ENCODE measurements at places on chromosomes 13 and 19.

GRCh38 chr13:42494157-42494556 is 79.8 kb upstream of the TNFSF11 start:
- no peak for DNase-seq

DNA sequence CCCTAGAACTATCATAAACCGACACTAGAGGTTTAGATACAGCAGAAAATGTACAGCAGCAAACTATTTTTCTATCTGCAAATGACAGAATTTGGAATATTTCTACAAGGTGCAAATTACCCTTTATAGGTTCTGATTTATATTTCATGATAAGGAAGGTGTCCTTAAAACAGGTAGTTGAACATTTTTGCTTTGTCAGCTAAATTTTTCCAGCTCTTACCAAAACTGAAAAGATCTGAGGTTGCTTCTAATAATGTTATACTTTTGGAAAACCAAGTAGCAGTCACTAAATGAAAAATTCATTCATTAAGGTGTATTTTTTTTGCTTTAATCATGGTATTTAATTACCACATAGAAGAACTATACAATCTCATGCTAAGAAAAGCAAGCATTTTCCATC is 9.0 kb downstream of the SHISA2 start:
- DNase-seq = no peak

DNA sequence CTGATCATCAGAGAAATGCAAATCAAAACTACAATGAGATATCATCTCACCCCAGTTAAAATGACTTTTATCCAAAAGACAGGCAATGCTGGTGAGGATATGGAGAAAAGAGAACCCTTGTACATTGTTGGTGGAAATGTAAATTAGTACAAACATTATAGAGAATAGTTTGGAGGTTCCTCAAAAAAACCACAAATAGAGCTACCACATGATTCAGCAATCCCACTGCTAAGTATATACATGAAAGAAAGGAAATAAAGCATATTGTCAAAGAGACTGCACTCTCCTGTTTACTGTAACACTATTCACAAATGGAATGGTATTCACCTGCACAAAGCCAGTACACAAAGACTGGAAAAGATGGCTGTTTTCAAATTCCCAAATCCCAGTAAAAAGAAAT is 1233.7 kb downstream of the PCDH17 start:
- no peak for DNase-seq

DNA sequence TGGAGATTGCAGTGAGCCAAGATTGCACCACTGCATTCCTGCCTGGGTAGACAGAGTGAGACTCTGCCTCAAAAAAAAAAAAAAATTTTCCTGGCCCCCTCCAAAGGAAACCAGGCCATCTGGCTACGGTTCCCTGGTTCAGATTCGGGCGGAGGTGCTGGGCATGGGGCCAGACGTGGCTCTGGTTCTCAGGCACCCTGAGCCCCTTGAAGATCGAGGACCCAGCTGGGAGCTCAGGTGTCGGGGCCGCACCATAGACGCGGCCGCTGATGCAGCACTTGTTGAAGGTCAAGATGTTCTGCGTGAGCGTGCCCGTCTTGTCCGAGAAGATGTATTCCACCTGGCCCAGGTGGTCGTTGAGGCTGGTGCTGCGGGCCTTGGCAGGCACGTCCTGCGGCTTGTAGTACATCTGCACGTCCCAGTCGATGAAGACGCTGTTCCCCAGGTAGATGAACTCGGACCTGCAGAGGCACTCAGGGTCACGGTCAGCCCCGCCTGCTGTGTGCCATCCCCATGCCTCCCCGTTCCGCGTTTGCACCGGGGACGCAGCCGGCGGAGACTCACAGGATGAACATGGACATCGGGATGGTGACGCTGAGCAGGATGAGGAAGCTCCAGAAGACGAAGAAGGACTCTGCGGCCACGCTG is 12.3 kb downstream of the ATP8B3 start:
- DNase-seq = no peak

GRCh38 chr13:40342461-40342860 is 324.0 kb downstream of the FOXO1 start:
- no peak for DNase-seq

DNA sequence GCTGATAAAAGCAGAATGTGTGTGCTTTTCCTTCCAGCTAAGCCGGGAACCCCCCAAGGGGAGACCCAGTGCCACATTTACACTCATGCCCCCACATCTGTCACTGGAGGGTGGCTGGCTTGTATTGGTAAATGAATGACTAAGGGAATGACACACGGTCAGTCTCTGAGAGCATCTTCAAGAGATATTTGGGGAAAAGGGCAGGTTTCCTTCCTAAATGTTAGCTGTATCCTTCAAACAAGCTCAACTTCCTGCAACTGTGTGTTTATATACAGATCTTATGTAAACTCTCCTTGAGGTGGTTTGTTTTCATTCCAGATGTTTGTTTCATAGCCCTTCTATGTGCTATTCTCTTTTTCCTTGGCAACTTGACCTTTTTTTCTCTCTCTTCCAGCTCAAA is 192.6 kb downstream of the COL4A1 start:
- no peak for DNase-seq

DNA sequence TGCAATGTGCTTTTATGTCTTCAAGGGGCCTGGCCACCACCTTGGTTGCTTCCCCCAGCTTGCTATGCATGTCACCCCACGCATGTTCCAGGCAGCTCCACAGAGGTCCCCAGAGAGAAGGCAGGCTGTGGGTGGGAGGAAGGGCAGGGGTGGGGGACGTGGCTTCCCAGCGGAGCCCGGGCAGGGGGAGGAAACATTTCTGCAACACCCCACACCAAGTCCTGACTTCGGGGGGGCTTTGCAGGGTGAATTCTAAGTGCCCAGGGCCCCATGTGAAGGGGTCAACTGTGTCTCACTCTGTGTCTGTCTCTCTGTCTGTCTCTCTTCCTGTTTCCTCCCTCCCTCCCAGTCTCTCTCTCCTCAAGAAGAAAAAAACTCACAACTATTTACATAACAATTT is 39.6 kb downstream of the LTBP4 start:
- no peak for DNase-seq

DNA sequence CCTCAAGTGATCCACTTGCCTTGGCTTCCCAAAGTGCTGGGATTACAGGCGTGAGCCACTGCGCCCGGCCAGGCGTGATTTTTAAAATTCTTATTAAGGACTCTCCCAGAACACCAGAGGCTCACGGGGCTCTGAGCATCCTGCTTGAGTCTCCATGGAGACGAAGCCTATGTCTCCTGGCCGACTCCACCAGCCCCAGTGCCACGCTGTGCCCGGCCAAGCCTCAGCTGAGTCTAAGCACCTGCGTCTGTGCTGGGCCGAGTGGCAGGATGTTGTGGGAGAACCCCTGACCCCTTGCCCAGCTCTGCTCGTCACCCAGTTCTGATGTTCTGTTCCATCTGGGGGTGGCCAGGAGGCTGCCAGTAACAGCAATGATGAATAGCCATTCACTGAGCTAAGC is 3.9 kb upstream of the CELF5 start:
- DNase-seq = no peak

GRCh38 chr19:1073956-1074517 is 7.1 kb downstream of the ARHGAP45 start:
- no peak for DNase-seq

GRCh38 chr19:47832723-47833122 is 11.0 kb downstream of the CRX start:
- DNase-seq = no peak

- no peak for DNase-seq
Observed at GRCh38 chr13:72504131-72504841, 223.1 kb downstream of the MZT1 start.

DNA sequence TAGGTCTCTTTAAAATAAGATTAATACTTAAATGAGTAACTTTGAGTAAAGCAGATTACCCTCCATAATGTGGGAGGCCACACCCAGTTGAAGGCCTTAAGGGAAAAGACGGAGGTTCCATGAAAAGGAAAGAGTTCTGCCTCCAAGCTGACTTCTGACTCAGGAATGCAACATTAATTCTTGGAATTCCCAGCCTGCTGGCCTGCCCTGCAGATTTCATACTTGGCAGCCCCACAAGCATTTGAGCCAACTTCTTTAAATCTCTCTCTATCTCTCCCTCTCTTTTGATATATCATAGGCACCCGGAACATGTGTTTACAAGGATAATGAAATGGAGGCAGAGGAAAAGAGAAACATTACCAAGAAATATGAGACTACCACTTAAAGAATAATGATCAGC is 902.3 kb upstream of the MIR17HG start:
- DNase-seq = no peak
